H1 (cell line): ENCODE measurements at places on chromosomes 6 and 20. TPM values are rescaled to one million over a fixed set of nuclear protein-coding genes. Genes with fewer than 3 reads are reported as not detected.

The SAMD3 gene
- 1.2 and 1.8 TPM in 2 replicates for polyA plus RNA-seq

The NRM gene
- 50.4 and 55.4 TPM in 2 replicates for polyA plus RNA-seq

The RAET1G gene
- 0.08 and 0.16 TPM in 2 replicates for polyA plus RNA-seq

The C20orf202 gene
- 0.11 and 0.12 TPM in 2 replicates for polyA plus RNA-seq

The MLIP gene
- polyA plus RNA-seq = not detected in 2 replicates

The NFATC2 gene
- 0.25 and 0.27 TPM in 2 replicates for polyA plus RNA-seq

The APOBEC2 gene
- polyA plus RNA-seq = not detected in 2 replicates

The NOL7 gene
- 16.4 and 22.8 TPM in 2 replicates for polyA plus RNA-seq

The SRMS gene
- 0.39 and 0.66 TPM in 2 replicates for polyA plus RNA-seq

The C4A gene
- polyA plus RNA-seq = 0.62 and 1.7 TPM in 2 replicates

The TRIM31 gene
- 0.08 TPM in 1 of 2 replicates, not detected in the other for polyA plus RNA-seq

The DNAH8 gene
- under 0.01 TPM in 1 of 2 replicates, not detected in the other for polyA plus RNA-seq

The HLA-DRB5 gene
- polyA plus RNA-seq = 0.83 and 0.86 TPM in 2 replicates

The BTN1A1 gene
- 0.22 and 0.35 TPM in 2 replicates for polyA plus RNA-seq

The SCUBE3 gene
- polyA plus RNA-seq = 0.80 and 1.1 TPM in 2 replicates
